ENCODE measurements at places on chromosomes 11 and 22.
A peak's percentile ranks its signal among the peaks of the same experiment; 100 is the strongest.

DNA sequence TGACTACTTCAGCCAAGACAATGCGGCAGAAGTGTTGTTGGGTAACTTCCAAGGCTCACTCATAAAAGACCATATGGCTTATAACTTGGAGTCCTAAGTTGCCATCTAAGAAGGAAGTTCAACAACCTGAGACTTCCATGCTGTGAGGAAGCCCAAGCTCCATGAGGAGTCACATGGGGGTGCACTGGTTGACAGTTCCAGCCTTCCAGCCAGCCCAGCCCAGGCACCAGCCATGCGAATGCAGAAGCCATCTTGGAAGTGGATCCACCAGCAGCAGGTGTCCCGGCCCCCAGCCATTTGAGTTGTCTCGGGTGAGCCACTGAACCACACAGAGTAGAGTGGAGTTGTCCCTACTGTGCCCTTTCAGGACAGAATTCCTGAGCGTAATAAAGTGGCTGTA lies 32.8 kb upstream of the WNT7B start:
- no peak for ATAC-seq

GRCh38 chr11:63875506-63876065 lies 36.7 kb downstream of the MARK2 start:
- ATAC-seq, result no peak

GRCh38 chr11:15227011-15227410 lies 112.3 kb downstream of the INSC start:
- ATAC-seq, result no peak

DNA sequence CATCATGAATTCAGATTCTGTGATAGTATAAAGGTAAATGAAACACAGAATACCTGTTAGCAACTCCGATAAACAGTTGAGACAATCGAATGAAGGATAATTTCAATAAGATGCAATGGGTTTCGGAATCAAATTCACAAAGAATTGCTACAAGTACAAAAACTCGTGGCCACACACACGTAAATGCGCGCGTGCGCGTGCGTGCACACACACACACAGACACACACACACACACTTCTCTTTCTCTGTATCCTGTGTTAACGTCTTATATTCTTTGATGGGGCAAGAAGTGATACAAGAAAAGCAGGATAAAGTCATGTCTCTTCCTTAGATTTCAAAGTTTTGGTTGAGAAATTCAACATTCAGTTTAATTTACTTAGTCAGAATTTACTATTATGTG lies 57.2 kb downstream of the FOLH1 start:
- ATAC-seq, result no peak

- no peak for ATAC-seq
Observed at GRCh38 chr22:16975155-16975885, 32.7 kb downstream of the GAB4 start.

- ATAC-seq, result no peak
Observed at GRCh38 chr11:85749287-85749834, 61.6 kb downstream of the SYTL2 start.

DNA sequence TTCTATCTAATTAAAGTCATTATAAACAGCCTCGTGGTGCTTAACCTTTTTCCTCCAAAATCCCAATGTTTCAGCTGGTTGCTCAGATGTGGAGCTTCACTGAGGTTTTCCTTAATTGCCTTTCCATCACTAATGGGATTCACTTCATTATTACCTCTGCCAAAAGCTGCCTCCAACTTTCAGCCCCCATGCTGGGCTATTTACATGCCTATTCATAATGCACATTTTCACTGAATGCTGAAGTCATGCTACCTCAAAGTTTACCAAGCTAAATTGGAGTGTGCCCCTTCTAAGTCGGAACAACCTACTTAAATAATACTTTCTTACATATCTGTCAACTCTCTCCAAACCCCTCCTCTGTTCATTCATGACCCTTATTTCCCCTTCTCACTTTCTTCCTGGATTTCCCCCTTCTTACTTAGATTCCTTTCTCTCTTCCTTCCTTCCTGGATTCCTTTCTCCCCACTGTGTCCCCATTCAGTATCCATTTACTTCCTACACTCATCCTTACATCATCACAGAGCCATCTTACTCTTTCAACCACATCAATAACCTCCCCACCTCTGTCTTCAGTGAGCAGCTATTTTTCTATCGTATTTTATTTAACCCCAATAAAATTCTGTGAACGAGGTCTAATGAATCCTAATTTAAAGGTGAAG lies 887.3 kb upstream of the TENM4 start:
- no peak for ATAC-seq

- no peak for ATAC-seq
Observed at GRCh38 chr11:43997022-43997660, 50.6 kb upstream of the ACCSL start.

DNA sequence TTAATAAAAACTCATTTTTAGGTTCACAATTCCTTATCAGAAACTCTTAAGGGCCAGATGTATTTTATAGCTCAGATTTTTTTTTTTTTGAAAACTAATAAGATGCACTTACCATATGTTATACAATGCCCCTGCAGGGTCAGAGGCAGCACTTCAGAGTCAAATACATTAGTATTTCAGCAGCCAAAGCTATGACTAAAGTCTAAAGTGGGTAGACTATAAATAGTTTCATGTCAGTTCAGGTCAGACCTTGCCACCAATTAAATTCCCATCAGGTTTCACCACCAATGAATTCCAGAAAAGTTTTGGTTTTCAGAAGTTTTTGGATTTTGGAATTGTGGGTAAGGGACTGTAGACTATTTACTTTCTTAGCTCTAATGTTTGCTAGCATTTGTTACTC lies 75.9 kb downstream of the FAM83F start:
- ATAC-seq, result no peak

DNA sequence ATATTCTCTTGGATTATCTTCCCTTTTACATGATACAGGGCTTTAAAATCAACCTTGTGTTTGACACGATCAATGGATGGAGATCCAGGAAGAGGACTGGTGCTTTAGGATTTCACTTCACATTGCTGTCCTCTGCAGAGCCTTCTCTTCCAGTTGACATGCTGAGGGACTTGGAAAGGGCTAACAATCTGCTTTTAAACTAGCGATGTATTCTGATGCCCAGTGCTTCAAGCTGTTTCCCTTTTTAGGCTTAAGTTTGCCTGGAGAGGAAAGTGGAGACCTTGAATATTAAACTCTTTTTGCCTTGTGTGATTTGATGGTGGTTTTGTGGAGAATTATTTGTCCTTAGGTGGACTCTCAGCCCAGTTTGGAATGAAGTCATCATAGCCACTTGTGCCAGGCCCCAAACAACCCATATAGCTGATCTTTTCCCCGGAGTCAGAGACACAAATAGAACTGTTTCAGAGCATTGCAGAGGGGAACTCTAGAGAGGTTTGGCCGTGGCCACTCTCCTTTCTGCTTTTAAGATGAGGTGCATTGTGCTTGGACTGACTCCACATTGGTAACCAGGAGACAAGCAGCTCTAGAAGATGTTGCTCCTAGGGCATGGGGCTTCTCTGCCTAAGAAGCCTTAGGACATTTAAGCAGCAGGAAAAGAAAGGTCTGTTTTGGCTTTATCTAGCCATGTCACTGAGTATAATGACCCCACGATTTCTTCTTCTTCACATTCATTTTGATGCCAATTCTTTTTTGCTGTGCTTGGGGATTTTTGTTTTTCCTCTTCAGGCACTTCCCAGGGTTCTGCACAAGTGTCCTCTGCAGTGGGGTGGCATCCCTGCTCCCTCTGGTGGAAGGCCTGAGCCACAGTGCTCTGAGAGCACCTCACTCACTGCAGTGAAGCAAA lies 152.8 kb downstream of the NCAM1 start:
- peak; percentile 95 for ATAC-seq

GRCh38 chr11:20097319-20098221 lies 62.7 kb downstream of the DBX1 start:
- no peak for ATAC-seq

DNA sequence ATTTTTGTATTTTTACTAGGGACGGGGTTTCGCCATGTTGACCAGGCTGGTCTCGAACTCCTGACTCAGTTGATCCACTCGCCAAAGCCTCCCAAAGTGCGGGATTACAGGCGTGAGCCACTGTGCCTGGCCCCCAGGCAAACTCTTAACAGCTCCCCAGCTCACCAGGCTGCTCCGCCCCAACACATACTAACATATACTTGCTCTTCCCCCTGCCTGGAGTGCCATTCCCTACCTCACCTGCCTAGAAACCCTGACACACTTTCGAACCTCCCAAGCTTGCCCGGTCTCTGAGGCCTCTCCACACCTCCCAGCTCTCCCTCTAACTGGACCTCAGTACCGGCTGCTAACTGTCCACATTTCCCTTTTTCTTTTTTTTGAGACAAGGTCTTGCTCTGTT lies 8.5 kb downstream of the MAP4K2 start:
- no peak for ATAC-seq

DNA sequence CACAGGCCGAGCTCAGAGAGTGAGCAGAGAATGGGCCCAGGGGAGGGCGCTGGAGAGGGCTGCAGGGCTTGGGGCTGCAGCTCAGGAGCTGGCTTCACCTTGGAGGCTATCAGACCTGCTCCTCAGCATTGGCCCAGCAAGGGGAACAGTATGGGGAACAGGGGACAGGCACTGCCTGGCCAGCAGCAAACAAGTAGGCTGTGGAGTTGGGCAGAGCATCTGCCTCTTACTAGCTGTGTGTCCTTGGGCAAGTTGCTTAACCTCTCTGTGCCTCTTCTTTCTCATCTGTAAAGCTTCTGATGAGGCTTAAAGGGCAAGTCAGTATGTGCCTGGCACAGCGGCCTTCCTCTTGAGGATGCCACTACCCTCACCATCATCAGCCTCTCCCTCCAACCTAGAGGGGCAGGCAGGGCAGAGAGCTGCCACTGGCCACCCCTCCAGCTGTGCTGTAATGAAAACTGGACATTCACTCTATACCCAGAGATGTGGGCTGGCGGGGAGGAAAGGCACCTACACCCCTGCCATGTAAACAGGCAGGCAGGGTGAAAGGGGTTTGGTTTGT lies 7.5 kb upstream of the CDKN1C start:
- ATAC-seq, result peak; percentile 37

DNA sequence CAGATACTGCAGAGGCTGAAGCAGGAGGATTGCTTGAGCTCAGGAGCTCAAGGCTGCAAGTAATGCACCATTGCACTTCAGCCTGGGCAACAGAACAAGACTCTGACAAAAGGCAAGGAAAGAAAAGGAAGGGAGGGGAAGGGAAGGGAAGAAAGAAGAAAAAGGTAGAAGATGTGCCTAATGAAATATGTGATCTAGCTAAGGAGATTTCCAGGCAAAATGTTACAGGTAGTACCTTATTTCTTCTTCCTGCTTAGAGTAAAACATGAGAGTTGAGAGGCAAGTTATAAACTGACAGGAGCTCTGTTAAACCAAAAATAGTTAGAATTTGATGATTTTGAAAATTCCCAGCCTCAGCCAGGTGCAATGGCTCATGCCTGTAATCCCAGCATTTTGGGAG lies 4.7 kb upstream of the PELI3 start:
- ATAC-seq, result no peak

DNA sequence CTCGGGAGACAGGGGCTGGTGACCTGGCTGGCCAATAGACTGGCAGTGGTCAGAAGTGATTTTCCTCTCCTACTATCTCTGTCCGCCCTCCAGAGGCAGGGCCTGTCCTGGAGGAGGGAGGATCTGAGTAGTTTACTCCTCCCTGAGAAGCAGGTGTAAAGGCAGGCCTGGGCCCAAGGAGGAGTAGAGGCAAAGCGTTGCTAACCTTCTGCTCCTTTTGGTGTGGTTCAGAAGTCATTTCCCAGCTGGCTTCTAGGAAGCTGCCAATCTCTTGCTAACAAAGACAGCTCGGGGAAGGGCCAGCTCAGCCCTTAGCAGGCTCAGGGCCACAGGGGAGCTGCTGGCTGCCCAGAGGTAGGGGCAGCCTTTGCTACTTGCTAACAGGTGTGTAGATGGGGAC lies 151.1 kb upstream of the NECTIN1 start:
- ATAC-seq, result no peak

- ATAC-seq, result peak; percentile 60
Observed at GRCh38 chr11:22244986-22245592, 52.2 kb downstream of the ANO5 start.

DNA sequence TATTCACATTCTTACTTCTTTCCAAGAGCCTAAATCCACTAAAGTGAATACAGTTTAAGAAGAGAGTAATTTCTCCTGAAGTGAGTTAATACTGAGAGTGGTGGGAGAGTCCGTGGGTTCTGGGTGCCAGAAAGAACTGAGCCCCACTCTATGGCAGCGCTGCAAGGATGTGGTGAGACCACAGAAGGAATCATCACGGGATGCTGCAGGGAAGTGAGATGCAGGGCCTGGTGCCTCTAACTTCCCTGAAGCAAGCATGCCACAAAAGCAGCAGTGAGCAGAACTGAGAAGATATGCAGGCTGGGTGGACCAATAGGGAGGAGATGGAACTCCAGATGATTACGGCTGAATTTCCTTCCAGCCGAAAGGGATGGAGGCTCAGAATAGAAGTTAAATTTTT lies 5.0 kb upstream of the MMP12 start:
- ATAC-seq, result no peak

DNA sequence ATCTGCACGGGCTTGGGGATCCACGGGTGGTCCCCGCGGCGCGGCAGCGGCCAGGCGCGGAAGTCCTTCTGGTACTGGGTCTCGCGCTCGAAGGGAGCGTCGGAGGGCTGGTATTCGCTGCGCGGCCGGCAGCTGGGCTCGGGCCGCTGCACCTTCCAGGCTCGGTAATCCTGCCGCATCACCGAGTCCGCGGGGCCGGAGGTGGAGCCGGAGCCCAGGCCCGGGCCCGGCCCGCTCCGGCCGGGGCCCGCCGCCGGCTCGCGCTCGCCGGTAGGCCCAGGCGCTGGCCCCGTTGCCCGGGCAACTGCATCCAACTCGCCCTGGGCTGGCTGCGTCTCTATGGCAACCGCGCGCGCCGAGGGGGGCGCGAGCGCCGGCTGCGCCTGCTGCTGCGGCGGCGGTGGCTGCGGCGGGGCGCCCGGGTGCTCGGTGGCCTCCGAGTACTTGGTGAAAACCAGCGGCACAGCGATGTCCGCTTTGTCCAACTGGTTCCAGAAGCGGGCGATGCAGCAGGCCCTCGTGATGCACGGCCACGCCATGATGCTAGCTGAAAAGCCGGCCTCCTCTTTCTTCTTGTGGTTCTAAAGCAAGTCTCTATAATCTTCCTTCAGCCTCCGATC lies 897 bp downstream of the MAP6 start:
- peak; percentile 26 for ATAC-seq

- no peak for ATAC-seq
Observed at GRCh38 chr11:131253142-131253655, 117.2 kb upstream of the NTM start.

DNA sequence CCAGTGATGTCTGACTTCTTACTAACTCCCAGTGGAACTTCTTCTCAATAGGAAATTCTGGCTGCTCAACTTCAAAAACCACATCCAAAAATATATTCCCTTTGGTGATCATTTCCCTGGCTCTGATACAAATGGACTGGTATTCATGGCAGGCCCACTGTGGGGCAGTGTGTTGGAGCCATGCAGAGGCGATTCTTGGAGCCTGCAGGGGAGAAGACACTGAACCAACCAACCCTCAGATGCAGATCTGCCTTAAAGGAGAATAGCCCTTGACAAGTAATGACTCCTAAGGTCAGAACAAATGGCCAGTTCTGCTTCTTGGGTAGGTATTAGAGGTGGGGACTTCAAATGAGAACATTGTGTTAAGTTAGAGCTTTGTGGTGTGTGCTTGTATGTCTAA lies 12.2 kb downstream of the OR4D9 start:
- no peak for ATAC-seq
